ENCODE measurements at places on chromosomes 7 and 10.
A peak's percentile ranks its signal among the peaks of the same experiment; 100 is the strongest.

GRCh38 chr10:45420453-45421192 is 46.6 kb downstream of the ALOX5 start:
- DNase-seq = peak; percentile 81

GRCh38 chr10:79022565-79023230 is 46.1 kb upstream of the ZMIZ1 start:
- DNase-seq = no peak

- DNase-seq = no peak
Measured at GRCh38 chr10:25097669-25098411, 77.0 kb upstream of the GPR158 start.

DNA sequence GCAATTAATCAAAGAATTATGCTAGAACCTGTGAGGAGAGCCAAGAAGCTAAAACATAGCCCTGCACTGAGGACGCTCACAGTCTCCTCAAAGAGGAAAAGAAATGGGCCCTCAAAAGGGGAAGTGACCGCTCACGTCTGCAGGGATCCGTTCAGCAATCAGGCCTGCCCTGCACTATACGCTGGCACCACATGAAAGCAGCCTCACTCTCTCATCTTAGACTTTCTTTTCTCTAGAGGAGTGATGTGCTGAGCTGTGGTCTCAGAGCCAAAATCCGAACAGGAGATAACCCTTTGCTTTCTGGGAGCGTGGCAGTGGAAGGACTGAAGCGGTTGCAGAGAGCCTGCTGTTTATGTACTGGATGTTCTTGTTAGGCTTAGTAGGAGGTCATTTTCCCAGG is 6.3 kb upstream of the IL2RA start:
- no peak for DNase-seq

- no peak for DNase-seq
Measured at GRCh38 chr10:7424315-7424714, 13.5 kb upstream of the SFMBT2 start.

DNA sequence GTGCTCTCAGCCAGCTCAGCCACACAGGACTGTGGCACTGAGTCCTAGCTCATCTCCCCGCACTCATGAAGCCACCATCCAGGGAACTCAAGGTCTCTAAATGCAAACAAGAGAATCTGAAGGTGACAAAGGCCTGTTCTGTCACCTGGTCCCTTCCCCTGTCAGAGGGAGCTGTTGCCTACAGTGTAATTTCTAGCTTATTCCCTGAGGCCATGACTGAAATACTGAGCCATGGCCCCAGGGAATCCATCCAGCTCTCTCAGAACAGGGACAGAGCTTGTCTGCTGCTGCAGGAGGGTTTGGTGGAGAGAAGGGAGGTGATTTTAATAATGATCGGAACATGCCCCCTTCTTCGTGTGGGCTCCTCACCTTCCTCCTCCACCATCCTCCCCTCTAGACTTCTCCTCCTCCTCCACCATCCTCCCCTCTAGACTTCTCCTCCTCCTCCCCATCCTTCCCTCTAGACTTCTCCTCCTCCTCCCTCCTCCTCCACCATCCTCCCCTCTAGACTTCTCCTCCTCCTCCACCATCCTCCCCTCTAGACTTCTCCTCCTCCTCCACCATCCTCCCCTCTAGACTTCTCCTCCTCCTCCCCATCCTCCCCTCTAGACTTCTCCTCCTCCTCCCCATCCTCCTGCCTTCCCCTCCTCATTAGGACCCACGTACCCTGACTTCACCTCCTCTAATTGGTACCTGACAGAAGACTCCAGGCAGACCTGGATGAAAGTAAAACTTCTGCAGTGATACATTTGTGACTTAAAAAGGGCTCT is 338.0 kb upstream of the MKI67 start:
- no peak for DNase-seq

DNA sequence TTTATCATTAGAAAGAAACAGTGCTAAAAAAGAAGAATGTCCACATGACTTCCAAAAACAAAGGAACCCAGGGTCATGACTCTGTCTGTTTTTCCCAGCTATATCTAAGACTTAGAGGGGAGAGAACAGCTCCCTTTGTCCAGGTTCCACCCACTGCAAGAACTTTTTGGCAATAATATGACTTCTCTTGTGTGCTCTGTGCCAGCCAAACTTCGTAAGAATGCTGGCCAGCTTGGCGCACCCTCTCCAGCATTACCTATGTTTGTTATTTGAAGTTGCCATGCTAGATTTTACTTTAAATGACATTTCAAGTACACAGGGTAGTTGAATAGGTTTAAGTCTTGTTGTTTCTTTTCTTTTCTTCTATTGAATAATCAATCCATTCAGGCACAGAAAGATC is 371.4 kb downstream of the KCNMA1 start:
- DNase-seq = no peak

GRCh38 chr10:35636956-35637355 is 5.1 kb downstream of the FZD8 start:
- no peak for DNase-seq

GRCh38 chr7:155586843-155587440 is 40.6 kb upstream of the CNPY1 start:
- DNase-seq = no peak

GRCh38 chr10:8600192-8600591 is 545.7 kb downstream of the GATA3 start:
- no peak for DNase-seq

DNA sequence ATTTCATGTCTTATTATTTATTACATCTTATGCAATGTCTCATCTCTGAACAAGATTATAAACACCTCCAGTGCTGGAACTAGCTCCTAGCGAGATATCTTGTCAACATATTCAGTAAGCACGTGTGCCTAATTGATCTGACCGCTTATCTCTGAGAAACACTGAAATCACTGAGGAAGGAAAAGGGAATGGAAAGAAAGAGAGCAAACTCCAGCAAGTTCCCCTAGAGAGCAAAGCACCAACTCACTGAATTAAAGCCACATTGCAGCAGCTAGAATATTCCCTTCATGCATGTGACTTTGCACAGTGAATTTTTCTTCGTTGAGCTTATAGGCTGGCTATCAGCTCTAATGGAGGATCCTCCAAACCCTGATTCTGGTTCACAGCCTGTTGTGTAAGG is 177.1 kb upstream of the FRMD4A start:
- DNase-seq = no peak

DNA sequence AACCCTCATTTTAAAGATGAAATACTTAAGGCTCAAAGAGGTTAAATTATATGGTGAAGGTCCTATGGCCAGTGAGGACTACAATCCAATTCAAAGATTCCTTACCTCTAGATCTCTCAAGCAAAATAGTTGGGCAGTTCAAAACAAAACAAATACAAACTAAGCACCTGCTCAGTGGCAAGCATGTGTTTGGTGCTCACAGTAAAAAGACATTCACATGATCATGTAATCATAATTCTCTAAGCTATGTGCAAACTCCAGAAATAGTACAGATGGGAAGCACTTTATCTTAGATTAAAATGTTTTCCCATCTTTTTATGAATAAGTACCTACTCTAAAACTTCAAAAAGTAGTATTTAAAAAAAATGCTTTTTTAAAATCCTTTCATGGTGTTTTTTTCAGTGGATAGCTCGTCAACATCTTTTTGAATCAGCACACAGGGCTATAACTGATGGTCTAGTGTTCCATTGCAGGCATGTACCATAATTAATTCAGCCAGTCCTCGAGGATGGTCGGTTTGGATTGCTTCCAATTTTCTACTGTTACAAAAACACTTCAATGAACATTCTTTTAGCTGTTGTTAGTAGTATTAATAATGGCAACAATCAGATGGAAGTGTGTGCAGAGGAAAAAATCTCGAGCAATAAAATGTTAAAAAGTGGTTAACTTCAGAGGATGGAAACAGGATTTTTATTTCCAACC is 58.4 kb downstream of the CHCHD3 start:
- no peak for DNase-seq

GRCh38 chr7:155463114-155463811 is 5.3 kb downstream of the EN2 start:
- DNase-seq = no peak

DNA sequence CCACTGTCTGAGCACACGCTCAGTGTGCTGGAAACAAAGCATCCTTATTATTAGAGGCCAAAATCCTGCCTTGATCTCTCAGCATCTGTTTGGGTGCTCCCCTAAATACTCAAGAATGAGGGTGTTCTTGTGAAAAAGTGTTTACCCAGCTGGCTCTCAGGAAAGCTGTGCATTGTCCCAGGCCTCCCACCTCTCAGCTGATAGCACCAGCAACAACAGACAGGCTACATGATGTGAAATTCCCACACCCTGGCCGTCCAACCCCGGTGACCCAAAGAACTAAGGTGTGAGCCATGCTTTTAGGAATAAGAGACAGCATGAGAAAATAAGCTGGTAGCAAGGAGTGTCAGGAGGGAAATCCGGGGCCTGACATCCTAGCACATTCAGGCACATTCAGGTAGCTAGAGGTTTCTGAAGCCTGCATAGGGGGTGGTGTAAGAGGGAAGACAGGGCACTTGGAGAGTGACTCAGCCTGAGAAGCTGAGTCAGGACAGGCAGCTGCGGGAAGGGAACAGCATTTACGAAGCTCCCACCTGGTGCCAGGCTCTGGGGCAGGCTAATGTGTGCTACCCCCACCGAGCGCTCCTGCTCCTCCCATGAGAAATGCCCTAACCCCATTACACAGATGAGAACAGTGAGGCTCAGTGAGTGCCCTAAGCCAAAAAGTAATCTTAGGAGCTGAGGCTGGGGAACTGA is 205.6 kb downstream of the GRID1 start:
- DNase-seq = no peak

- no peak for DNase-seq
Measured at GRCh38 chr10:8133146-8133545, 78.7 kb downstream of the GATA3 start.

DNA sequence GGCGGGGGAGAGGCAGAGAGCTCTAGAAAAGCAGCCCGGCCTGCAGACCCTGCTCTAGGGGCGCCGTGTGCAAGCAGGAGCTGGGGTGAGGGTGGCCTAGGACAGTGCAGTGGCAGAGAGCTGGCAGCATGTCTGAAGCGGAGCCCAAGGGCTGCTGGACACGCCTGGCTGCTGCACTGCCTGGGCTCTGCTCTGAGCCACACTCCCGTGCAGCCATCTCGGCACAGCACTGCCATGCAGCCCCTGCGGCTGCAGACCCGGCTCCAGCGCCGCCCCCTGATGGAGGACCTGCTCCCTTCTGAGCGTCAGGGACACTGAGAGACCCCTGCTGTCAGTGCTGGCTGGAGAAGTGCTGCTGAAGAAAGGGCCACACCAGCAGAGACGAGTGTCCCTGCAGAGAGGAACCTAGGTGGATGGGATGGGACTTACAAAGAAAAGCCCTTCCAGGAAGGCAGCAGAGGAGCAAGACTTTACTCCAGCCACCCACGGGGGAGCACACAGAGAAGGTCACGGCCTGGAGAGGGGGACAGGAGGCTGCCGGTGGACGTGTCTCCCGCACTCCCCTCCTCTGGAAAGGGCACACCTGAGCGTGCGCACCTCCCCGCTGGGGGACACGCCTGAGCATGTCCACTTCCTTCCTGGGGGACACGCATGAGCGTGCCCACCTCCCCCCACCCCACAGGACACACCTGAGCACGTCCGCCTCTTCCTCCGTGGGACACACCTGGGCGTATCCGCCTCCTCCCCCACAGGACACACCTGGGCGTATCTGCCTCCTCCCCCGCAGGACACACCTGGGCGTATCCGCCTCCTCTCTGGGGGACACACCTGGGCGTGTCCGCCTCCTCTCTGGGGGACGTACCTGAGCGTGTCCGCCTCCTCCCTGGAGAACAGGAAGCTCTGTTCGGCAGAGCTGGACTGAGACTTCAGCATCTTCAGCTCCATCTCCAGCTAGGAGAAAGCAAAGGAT is 252.9 kb downstream of the MAD1L1 start:
- no peak for DNase-seq

GRCh38 chr7:142892951-142893350 is 7.4 kb upstream of the TRPV6 start:
- no peak for DNase-seq

DNA sequence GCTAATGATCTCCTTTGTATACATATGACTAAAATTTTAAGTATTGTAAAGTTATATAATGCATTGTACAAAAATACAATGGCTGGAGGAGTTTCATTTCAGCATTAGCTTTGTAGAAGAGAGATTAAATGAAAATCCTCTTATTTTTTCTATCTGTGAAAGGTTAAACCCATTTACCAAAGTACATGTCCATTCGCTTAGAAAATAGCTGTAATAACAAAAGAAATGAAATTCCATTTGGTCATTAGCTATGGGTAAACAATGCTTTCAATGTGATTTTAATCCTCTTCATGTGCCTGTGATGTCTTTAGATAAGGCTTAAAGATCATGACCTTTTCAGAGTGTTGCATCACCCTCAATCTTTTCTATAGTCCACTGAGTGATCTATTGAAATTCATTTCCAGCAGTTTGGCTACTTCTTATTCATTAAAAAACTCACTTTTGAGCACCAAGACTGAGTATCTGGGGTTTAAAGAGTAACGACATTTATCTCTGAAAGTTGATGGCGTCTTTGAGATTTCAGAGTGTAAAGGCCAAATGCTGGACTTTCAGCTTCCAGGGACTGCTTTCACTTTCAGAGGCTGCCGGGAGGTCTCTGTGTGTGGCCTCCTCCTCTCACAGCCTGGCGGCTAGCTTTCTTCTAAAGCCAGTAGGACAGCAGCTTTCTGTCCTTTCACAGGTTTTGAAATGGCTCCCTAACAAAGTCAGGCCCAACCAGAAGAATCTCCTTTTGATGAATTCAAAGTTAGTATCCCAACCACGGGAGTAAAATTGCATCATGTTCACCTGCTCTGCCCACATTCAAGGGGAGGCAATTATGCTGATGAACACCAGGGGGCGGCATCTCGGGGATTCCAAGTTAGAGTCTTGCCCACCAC is 701.4 kb upstream of the COBL start:
- DNase-seq = no peak

DNA sequence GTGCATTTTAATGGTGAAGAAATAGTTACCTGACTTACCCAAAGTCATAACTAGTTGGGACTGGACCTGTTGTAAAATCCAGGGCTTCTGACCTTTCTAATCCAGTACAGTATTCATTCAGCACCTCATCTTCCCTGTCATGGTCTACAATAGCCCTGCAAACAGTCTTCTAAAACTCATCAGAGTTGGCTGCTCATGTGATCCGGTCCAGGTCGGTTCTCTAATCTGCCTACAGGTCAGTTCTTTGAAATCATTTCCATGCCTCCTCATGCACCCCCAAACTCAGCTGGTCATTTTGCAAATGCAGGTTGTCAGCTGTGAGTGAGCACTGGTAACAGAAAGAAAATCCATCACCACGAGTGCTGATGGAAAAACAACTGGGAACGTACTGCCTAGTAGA is 451.6 kb upstream of the GALNT17 start:
- no peak for DNase-seq

GRCh38 chr10:72764151-72764550 is 72.2 kb downstream of the MCU start:
- no peak for DNase-seq

GRCh38 chr10:49174261-49174925 is 13.8 kb downstream of the TMEM273 start:
- DNase-seq = no peak

DNA sequence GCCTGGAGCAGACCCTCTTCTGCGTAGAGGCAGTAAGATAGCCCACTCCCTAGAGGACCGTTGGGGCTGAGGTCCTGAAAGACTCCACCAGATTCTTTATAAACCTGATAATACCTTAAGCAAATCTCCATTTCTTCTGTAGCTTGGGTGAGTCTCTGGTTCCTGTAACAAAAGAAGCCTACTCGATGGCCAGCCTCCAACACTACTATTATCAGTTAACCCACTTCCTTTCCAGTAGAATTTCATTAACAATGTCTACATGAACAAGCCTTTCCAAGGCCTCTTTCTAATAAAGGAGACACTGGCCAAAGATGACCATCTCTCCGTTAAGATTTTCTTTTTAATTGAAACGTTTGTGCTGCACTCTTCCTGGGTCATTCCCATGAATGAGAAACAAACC is 201.7 kb upstream of the KCTD7 start:
- no peak for DNase-seq

- no peak for DNase-seq
Measured at GRCh38 chr10:68082872-68083271, 7.8 kb upstream of the HERC4 start.
